Stimulated activated CD4-positive, alpha-beta T cell treated with anti-CD3 and anti-CD28 coated beads, Interleukin-2, amount 100 ng/mL, for 4 hours (primary cell): ENCODE measurements at places on chromosomes 2 and 18.

DNA sequence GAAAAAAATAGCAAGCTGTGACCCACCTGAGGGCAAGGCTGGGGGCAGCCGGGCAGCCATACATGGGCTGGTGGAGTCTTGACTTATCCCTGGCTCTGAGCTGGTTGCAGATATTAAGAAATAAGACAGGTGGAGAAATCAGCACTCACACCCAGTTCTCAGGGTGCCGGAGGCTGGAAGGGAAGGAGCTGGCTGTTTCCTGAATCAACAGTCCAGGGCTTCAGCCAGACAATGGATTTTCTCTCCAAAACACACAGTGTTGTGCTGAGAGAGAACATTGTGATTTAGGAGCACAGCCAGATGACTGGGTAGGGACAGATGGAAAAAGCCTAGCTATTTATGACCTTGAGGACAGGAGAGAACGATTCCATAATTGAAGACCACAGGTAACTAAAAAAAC is 208.8 kb downstream of the LDLRAD4 start:
- no peak for DNase-seq

DNA sequence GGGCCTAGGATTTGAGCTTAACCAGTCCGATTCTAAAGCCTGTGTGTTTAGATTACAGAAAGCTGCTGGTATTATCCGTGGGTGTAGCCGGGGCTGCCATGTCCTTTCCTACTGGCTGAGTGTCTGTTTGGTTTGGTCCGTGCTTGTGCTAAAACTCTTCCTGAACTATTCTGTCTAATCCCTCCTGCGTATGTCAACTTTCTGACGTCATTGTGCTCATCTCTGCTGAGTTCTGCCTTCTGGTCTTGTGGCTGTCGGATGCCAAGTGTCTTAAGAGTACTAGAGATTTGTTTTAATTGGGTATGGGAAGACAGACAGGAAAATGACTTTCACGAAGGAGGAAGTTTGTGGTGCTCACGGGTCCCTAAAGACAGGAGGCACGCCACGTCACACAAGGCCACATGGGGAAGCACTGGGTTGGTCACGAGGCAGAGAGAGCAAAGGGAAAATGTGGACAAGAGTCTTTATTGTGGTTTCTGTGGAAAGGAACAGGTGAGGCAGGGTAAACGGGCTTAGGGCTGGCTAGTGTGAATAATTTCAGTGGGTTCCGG is 31.8 kb upstream of the NTSR2 start:
- DNase-seq, result no peak

DNA sequence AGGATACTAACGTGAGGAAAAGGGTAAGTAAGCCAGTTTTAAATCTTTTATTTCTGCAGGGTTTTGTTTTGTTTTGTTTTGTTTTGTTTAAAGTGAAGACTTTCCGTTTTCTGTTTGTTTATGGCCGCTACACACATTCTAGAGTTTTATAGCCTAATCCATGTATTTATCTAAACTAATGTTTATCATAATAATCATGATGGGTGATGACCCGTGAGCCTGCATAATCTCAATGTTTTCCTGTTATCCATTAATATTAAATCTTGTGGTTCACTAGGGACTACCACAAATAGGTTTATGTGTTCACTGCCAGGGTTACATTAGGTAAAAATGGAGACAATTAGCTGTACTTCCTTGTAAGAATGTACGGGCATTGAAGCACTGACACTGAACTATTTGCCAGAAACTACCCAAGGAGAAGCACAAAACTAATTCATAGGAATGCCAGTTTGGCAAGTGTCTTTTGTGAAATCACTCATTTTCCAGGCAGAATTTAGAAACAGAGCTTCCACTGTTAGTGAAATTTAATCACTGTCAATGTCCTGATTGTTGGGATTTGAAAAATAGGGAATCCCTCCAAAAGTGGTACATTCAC is 574.8 kb downstream of the LRP1B start:
- no peak for DNase-seq

DNA sequence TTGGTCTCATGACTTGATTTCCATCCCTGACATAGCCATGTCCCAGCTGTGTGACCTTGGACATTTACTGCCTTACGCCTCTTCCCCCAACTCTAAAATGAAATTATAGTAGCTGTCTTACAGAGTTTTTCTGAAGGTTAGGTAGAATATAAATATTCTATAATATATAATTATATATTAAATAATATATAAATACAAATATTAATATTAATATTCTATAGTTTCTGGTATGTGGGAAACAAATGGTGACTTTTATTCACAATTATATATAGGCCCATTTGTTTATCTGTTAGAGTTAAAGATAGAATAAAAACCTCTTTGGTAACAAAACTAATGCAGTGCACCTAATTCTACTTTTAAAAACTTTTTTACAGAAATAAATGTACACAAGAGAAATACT is 1.7 kb downstream of the RBBP8 start:
- DNase-seq, result no peak

- no peak for DNase-seq
Observed at GRCh38 chr2:10947446-10948187, 35.9 kb downstream of the KCNF1 start.

DNA sequence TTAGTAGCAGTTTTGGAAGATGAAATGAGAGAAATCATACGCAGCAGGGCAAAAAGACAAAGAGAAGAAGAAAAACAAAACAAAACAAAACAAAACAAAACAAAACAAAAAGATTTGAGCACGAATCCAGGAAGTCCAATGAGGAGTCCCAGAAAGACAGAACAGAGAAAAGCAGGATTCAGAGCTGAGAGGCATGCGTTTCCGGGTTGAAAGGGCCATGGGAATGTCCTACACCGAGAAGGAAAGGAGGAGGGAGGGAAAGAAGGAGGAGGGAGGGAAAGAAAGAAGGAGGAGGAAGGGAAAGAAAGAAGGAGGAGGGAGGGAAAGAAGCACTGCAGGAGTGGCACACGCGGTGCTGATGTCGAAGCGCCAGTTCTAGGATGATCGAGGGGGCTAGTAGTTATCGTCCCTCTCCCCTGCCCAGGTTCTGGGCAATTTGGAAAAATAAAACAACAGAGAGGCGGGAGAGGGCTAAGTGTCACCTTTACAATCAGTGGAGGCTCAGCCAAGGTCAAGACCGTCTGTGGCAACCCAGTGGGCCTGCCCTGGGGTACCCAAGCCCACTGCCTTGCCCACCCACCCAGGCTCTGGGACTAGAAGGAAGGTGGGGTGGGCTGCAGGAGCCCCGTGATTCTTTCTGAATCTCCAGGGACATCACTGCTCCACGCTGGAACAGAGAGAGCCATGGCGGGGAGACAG is 68.4 kb downstream of the TWIST2 start:
- no peak for DNase-seq

DNA sequence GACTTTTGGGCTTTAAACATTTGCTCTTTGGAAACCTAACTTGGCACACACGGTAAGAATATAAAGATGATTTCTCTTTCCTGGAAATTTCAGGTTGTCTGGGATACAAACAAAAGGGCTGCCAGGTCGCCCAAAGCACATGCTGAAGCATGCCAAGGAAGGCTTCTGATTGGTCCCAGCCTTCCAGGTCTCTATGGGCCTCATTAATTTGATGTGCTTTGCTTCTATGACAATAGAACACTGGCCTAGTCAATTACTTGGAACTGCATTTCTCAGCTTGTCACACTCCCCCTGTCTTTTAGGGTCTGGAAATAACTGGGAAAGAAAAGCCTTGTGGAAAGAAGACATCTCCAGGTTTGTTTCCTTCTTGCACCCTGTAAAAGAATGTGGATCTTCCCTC is 228.9 kb downstream of the ADCYAP1 start:
- DNase-seq, result no peak

DNA sequence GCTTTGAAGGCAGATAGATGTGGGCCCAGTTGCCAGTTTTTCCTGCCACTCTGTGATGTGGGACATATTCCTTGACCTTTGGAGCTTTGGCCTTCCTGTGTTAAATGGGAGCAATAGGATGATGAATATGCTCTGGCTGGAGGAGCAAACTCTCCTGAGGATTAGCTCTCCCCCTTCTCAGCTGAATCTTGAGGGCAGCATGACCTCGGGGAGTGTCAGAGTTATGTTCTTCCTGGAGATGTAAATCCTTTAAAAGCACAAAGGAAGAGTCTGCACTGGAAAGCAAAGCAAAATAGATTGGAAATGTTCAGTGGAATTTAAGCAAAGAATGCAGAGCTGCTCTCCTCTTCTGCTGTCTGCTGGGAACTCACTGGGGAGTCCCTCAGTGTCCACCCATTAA is 160.1 kb downstream of the ALK start:
- no peak for DNase-seq

DNA sequence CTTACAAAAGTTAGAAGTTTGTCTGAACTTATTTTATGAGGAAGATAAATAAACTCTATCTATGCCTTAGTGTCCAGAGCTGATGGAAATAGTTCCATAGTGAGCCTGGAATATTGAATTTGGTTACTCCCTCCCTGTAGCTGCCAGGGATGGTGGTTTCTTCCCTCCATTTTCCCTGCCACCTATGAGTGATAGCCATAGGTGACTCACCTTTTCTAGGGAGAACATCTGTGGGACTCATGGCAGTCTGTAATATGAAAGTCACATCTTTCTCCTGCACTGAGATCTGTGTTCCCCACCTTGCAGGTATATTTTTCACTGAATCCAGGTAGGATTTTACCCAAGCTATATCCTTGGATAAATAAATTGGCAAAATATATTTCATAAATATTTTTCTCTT is 148.8 kb downstream of the TPGS2 start:
- DNase-seq, result no peak

- DNase-seq, result no peak
Observed at GRCh38 chr2:217890445-217890844, 112.3 kb downstream of the TNS1 start.

DNA sequence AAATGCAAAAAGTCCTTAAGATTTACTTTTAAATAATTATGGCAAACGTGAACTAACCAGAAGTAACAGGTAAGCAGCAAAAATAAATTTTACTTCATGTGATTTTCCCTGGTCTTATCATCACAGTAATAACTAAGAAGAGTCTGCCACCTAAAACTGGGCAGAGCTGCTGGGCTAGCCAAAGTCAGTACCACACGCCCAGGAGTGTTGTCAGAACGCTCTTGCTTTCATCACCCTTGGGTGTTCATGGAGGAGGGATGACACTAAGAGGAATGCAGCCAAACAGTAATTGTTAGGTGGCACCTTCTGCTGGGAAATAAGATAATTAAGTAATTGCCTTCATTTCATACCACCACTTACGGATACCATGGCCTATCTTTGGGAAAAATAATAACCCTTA is 92.0 kb upstream of the NEUROD1 start:
- no peak for DNase-seq

GRCh38 chr2:20352581-20353216 is 2.1 kb upstream of the PUM2 start:
- no peak for DNase-seq

- DNase-seq, result no peak
Observed at GRCh38 chr2:126370201-126370600, 285.8 kb upstream of the GYPC start.

- no peak for DNase-seq
Observed at GRCh38 chr2:33021542-33022227, 74.9 kb downstream of the LTBP1 start.

DNA sequence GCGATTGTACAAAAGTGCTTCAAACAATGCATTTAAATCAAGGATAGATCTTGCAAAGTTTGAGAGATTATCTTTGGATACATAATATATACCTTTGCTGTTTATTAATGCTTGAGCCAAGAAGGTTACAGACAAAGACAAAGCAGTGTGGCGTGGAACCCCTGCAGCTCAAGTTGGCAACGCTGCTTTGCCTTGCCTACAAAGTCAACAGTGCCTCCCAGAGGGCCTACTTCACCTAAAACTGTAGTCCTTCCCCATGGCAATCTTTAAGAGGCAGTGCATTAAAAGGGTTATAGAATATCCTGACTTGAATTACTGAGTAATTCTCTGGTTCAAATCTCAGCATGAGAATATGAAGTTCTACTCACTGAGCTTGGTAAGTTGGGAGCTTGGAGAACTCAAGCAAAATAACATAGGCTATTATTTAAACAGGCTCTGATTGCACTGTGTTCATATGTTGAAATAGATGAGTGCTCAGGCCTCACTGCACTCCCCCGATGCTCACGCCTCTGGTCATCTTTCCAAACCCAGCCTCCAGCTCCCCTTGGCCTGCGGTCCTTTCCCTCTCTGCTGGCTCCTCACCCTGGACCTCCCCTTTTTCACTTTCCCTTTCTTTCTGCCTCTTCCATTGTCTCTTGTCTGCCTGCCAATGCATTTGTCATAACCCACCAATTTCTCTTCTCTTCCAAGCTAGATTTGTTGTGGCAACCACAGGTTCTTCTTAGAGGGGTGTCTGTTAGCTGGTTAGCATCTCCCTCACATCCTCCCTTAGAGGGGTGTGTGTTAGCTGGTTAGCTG is 96.5 kb downstream of the MYT1L start:
- no peak for DNase-seq

DNA sequence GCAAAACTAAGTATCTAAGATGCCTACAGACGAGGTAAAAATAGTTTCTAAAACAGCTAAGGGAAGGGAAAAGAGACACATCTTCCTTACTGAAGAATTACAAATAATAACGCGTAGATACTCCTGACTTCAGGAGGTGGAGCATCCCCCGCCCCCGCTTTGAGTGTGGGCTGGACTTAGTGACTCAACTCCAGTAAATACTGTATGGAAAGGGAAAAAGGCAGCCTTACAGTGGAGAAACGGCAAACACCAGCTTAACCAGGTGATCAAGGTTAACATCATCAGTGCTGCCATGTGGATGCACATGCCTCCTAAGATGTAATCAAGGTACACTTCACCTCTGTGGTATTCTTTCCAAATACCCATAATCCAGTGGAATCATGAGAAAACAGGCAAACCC is 47.9 kb downstream of the HADHB start:
- no peak for DNase-seq

GRCh38 chr2:218732761-218733158 is 22.1 kb downstream of the TTLL4 start:
- no peak for DNase-seq

DNA sequence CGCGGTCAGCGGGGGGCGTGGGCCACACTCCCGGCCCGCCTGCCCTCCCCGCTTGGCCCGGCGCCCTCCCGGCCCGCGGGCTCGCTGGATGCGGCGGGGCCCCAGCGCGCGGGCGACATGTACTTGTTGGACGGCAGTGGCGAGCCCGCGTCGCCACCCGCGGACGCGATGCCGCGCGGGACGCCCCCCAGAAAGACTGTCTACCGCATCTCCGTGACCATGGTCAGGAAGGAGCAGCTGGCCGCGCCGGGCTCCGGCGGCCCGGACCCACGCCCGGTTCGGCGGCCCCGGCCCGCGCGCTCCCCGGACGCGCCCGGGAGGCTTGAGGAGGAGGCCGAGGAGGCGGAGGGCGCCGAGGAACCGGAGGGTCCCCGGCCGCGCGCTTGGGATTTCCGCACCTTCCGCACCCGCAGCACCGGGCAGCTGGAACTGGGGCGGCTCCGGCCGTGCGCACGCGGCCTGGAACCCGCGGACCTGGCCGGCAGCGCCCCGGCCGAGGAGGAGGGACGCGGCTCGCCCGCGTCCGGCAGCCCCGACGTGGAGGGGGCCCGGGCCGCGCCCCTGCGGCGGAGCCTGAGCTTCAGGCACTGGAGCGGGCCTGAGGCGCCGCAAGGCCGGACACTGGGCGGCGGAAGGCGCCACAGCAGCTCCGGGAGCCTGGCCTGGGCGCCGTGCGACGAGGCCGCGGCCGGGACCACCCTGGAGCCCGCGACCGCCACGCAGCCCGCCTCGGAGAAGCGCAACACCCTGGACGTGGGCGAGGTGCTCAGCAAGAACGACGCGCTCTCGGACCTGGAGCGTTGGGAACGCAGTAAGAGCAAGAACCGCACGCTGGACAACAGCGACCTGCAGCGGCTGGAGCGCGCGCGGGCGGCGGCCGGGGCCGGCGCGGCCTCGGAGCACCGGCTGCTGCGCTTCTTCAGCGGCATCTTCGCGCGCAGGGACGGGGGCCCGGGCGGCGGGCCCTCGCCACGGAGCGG is 176.4 kb downstream of the AGAP1 start:
- no peak for DNase-seq

- no peak for DNase-seq
Observed at GRCh38 chr18:78912336-78912735, 67.3 kb upstream of the SALL3 start.
